Astrocyte (in vitro differentiated cells and primary cell): ENCODE measurements at places on chromosomes 4 and X.

GRCh38 chrX:38638952-38639529, 77.7 kb downstream of the TSPAN7 start:
- no peaks in the 10 kb centered on the region for H3K4me1 ChIP-seq
- H3K27ac ChIP-seq = no peak overlapping the region

- peaks cover 11% of the 10 kb centered on the region for H3K27me3 ChIP-seq
- DNase-seq = no peak
- no peak overlapping the region for H3K4me3 ChIP-seq
- H3K36me3 ChIP-seq = no peaks in the 10 kb centered on the region
- no peak overlapping the region for H3K27ac ChIP-seq
- H3K4me1 ChIP-seq = no peaks in the 10 kb centered on the region
These were observed 35.4 kb upstream of the CRMP1 start for GRCh38 chr4:5928274-5928673.

GRCh38 chr4:71020611-71021010, 27.2 kb downstream of the DCK start:
- no peaks in the 10 kb centered on the region for H3K36me3 ChIP-seq
- H3K4me3 ChIP-seq = no peak overlapping the region
- no peaks in the 10 kb centered on the region for H3K27me3 ChIP-seq
- peaks cover 5% of the 10 kb centered on the region for H3K4me1 ChIP-seq

DNA sequence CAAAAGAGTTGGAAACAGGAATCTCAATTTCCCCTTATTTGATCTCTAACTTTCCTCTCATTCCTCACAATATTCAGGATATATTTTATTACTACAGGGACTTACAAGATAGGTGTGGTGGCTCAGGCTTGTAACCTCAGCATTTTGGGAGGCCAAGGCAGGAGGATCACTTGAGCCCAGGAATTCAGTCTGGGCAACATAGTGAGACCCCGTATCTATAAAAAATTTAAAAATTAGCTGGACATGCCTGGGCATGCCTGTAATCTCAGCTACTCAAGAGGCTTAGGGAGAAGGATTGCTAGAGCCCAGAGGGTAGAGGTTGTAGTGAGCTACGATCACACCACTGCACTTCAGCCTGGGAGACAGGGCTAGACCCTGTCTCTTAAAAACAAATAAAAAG, 200.4 kb downstream of the CAMK2D start:
- no peak overlapping the region for H3K27ac ChIP-seq
- DNase-seq = no peak
- H3K4me1 ChIP-seq = peaks cover 8% of the 10 kb centered on the region
- no peak overlapping the region for H3K4me3 ChIP-seq
- H3K36me3 ChIP-seq = no peaks in the 10 kb centered on the region
- no peaks in the 10 kb centered on the region for H3K27me3 ChIP-seq

- DNase-seq = no peak
- no peaks in the 10 kb centered on the region for H3K27me3 ChIP-seq
- no peaks in the 10 kb centered on the region for H3K36me3 ChIP-seq
- no peak overlapping the region for H3K4me3 ChIP-seq
- H3K27ac ChIP-seq = no peak overlapping the region
These were observed 25.8 kb downstream of the SPIN3 start for GRCh38 chrX:56969559-56969958.
